NCI-H526 (cell line): ENCODE measurements at places on chromosomes 4 and X.

- no peak for DNase-seq
These were observed 23.3 kb downstream of the F8A3 start for GRCh38 chrX:155434906-155435743.

- no peak for DNase-seq
These were observed 116.9 kb downstream of the STPG2 start for GRCh38 chr4:98026362-98026761.

DNA sequence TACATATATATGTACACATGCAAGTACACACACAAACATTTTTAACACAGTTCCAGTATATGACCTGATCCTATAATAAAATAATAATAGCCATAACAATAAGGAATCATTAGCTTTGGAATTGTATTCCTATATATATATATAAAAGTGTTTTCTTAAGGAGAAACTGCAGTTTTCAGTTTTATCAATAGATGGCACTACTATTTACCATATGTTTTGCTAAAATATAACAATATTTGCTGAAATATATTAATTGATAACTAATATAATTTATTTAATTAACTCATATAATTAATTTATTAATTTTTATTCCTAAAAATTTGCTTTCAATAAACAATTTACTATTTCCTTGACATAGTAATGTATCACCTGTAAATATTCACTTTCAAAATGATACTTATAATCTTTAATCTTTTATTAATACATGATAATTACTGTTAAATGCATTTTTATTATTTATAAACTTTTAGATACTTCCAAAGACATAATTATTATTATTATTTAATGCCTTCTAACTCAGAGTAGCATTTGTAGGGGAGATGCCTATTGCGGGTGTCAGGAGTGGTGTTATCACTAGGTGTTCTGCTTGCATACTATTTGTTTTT lies 599.5 kb downstream of the FSTL5 start:
- DNase-seq, result no peak

GRCh38 chr4:181939199-181939945 lies 303.8 kb upstream of the TENM3 start:
- no peak for DNase-seq

GRCh38 chrX:39381422-39381821 lies 580.2 kb downstream of the MID1IP1 start:
- DNase-seq, result no peak

DNA sequence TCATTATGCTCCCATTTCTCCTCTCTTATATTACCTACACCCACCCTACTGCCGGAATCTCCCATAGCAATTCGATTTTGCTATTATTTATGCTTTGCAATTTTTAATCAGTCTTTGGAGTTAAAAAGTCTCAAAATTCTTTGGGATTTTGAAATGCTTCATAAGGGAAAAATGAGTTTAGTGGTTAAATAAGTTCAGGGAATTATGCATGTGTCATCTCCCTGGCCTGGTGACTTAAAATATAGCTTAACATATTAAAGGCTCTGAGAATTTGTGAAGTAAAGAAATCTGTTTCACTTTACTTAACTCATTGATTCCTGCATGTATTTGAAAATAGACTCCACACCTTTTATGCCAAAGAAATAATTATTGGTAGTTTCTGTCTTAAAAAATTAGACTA lies 185.1 kb upstream of the DIPK2B start:
- no peak for DNase-seq

DNA sequence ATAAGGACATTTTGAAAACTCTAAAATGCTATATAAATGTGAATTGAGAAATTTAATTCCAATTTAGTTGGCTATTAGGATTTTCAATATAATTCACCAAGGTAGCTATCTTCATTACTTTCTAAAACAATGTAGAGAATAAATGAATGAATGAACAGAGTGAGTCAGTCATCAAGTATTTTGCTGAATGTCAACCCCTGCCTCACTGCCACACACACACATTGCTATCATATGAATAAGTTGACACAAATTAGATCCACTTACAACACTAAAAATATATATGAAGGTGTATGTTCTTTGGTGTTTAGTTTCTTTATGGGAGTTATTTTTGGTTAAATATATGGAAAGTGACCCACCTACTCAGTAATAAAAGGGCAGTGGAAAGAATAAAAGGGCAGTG lies 141.4 kb upstream of the SMIM10 start:
- DNase-seq, result no peak

GRCh38 chr4:17562157-17562556 lies 14.8 kb upstream of the LAP3 start:
- DNase-seq, result peak; percentile 6

DNA sequence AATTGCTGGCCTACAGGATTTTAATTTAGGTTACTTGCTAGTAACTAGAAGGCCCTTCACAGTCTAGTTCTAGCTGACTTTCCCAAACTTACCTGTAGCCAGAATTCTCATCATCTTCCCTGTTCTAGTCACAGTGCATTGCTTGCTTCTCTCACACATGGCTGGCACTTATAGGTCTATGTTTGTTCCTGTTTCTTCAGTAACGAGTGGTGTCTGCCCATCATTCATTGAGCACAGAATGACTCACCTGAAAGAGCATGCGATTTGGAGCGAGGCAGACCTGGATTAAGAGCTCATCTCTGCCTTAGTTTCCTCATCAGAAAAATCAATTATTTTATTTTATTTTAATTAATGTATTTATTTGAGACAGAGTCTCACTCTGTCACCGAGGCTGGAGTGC lies 201.7 kb upstream of the ANK2 start:
- DNase-seq, result no peak

DNA sequence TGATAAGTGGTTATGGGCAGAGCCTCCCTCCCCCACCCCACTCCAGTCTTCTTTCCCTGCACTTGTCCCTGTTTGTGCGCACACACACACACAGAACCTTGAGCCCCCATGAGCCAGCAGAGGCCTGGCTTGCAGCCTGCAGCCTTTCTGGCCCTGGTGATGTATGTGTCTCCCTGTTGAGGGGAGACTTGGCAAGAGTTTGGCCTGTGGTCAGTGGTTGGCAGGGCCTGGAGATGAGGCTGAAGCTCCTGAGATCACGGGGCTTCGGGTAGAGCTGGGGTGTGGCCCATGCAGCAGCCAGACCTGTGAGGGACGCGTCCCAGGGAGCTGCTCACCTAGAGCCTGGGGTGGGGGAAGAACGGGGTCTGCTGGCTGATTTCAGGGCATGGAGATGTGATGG lies 2.3 kb downstream of the GPR173 start:
- DNase-seq, result no peak

GRCh38 chr4:158849681-158850080 lies 80.9 kb downstream of the FNIP2 start:
- DNase-seq, result no peak

- no peak for DNase-seq
These were observed 106.3 kb upstream of the TEX13D start for GRCh38 chrX:124226129-124226528.

DNA sequence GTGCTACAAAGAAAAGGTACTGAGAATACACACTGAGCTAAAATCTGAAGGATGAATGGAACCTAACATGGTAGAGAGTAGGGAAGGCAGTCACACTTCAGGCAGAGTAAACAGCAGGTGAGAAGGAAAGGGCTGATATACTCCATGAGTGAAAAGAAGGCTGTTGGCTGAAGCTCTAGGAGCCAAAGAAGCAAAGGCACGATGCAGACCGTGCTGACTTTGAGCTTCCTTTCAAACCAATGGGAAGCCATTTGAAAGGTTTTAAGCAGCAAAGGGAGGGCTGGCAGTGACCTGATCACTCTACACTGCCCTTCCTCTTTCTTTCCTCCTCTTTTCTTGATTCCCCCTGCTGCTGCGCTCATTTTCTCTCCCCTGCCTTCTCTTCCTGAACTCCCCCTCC lies 66.4 kb downstream of the TMEM154 start:
- DNase-seq, result no peak

GRCh38 chr4:8473920-8474590 lies 33.5 kb downstream of the TRMT44 start:
- DNase-seq, result no peak

- no peak for DNase-seq
These were observed 186.1 kb downstream of the ENOX2 start for GRCh38 chrX:130716781-130717413.
